ENCODE measurements at places on chromosomes 6 and 20. TPM values are rescaled to one million over a fixed set of nuclear protein-coding genes. Genes with fewer than 3 reads are reported as not detected.

DNA sequence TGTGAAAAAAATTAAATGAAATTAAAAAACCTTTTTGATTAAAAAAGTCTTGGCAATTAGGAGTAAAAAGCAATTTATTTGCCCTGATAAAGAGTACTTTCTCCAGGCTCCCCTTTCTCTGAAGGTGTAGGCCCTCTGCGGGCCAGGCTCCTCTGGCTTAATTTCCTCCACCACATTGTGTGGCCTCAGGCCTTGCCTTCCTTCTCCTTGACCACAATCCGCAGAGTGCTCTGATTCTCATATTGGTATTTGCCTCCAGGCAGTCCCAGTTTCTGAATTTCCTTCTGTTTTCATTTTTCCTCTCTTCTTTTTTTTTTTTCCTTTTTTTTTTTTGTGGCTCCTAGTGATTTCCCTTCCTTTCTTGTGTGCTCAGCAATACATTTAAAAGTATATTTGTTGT, 96.4 kb downstream of the AIG1 start:
- DNase-seq, result no peak

DNA sequence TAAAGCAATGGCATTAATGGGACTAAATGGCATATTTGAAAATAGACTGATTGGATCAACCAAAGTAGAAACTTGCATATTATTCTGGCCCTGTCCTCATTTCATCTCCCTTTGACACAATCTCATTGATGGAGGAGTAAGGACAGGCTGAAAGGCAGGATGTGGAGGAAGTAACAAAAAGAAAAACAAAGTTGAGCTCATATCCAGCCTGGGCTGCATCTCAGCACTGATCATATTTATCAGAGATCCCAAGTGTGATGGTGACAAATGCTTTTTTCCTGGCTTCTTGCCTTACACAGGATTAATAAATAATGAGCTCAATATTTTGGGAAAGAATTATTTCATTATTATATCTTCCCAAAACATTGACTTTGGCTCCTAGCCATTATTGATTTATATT, 622.7 kb downstream of the CD109 start:
- no peak for DNase-seq

DNA sequence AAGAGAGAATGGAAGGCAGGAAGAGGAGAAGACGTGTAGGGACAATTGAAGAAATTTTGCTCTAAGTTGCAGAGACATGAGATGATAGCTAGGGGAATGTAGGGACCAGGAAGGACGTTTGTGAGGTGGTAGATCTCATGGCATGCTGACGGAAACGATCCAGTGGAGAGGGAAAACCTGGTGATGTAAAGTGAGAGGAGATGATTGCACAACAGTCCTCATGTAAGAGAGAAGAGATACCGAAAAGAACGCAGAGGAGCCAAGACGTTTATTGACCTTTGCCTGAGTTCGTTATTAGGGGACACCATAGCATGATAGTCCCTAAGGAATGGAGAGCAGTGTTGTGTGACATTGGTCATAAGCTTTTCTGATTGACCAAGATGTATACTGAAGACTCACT, 55.3 kb downstream of the IGF2R start:
- no peak for DNase-seq

SEMG1 gene
- not detected for total RNA-seq

C6orf58 gene
- not detected for total RNA-seq
